ENCODE measurements at places on chromosomes 7 and 10.

GRCh38 chr7:18257711-18258110, 230.1 kb upstream of the PRPS1L1 start:
- DNase-seq = no peak

GRCh38 chr7:156829669-156830336, 63.2 kb downstream of the LMBR1 start:
- no peak for DNase-seq

GRCh38 chr7:21891291-21891690, 54.4 kb downstream of the CDCA7L start:
- DNase-seq = no peak

- no peak for DNase-seq
Observed at GRCh38 chr7:109449760-109450159, 880.1 kb downstream of the DNAJB9 start.

GRCh38 chr10:92242910-92243671, 47.8 kb downstream of the CPEB3 start:
- peak; percentile 11 for DNase-seq

GRCh38 chr7:71752171-71752935, 620.4 kb downstream of the GALNT17 start:
- peak; percentile 54 for DNase-seq

DNA sequence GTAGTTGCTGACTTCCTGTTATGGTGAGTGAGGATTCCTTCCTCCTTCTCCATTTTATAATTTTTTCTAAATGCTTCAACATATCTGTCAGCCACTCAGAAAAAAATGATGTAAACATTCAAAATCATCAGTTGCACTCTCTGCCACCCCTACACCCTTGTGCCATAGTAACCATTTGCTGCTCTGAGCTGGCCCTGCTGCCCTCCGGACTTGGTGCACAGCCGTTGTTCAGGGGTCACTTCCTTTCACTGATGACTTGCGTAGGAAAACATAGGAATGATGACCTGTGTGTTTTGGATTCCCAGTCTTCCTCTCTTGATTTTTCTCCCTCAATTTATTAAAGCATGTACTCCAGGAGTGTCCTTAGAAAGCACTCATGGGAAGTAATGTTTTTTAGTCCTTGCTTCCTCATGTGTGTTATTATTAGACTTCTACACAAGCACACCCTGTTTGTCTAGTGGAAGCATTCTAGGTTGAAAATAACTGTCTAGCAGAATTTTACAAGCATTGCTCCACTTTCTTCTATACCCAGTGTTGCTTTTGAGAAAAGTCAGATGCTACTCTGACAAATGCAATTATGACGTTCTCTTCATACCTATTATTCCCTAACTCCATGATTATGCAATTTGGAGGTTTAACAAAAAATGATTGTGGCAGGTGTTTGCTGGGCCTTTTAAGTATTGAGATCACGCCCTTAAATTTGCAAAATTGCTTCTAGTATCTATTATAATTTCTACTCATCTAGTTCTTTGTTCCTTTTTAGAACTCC, 62.6 kb upstream of the MTPN start:
- DNase-seq = no peak

- no peak for DNase-seq
Observed at GRCh38 chr10:124569623-124570470, 108.2 kb downstream of the LHPP start.

DNA sequence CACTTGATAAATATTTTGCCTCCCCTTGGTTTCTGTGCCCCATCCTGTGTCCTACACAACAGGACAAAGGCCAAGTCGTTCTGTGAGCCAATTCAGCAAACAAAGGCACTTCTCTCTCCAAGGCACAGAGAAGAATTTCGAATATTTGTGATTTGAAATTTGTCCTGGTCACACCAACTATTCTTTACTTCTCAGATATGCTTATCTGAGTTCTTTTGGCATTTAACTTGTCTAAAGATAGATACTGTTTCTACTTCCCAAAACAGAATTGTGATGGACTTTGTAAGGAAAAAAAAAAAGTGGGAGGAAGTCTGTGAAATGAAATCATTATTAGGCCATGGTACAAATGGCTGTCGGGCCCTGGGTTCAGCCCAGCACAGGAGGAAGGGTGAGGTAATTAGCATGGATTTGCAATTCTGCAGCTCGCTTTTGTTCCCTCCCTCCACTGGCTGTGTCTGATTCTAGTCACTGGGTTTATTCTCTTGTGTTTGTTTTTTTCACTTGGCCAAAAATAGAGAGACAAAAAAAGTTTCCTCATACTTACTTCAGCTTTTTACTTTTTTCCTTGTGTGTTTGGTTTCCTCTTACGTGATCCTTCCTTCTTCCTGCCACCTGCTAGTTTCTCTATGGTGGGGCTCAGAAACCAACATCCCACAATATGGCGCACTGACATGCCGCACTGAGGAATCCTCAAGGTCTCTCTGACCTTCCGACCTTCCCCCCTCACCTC, 108.2 kb upstream of the MKLN1 start:
- DNase-seq = no peak

DNA sequence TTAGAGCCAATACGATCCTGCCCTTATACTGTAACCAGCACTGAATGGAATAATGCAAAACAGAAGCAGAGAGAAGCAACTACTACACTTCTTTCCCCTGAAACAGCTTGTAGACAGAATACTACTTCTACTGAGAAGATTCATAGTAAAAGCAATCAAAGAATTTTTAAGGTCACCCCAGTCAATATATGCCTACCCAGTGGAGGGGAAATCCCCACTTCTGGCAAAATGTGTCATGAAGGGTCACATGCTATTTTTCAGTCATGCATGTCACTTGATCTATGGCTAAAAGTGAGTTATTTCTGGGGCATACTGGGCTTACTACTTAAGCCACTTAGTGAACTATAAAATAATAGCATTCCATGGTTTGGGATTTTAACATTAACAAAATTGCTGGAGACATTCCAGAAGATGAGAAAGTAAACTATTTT, 25.6 kb downstream of the IRF5 start:
- peak; percentile 79 for DNase-seq

DNA sequence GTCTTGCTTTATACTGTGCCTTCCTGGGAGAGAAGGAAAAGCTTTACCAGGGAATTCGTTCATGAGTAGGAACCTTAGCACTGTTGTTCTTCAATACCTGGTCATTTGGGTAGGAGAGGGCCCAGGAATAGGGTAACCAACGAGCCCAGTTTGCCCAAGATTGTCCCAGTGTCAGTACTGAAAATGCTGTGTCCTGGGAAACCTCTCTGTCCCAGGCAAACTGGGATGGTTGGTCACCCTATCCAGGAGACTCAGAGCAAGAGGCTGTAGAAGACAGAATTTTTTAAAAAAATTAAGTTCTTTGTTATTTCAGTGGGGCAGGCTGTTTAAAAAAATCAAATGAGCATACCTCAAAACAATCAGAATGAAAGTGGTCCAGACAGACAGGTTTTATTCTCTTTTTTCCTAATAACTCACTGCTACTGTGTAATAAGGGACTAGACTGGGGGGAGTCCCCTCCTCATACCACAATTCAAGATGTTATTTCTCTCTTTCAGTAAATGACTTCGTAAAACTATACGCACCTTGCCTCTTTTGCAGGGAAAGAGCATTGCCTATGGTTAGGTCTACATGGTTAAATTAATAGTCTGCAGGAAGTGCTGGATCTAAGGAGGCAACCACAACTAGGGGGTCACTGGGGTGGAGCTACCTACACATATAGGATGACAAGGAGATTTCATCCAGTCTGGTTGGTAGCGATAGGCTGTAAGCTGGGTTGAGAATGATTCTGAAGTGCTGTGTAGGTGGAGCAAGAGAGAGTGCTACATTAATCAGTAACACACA, 41.1 kb upstream of the FAM133B start:
- DNase-seq = peak; percentile 82

DNA sequence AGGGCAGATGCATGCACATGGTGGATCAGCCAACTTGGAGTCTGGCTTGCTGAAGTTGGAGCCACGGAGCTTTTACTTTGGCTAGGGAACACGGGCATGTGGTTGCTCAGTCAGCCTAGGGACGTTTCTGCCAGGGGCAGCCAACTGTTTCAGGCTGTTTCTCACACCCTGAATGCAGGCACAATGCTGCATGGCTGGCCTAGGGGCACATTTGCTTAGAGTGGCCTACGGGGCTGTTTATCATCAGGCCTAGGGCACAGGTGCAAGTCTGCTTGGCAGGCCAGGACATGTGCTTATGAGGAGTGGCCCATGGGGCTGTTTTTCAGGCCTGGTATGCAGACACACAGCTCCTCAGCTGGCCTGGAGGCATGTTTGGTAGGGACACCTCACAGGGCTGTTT, 107.4 kb downstream of the GSAP start:
- DNase-seq = no peak

- DNase-seq = no peak
Observed at GRCh38 chr7:34759477-34760125, 101.6 kb downstream of the NPSR1 start.

- DNase-seq = peak; percentile 24
Observed at GRCh38 chr7:151087245-151088018, 1.2 kb downstream of the AGAP3 start.

- no peak for DNase-seq
Observed at GRCh38 chr7:135088566-135088965, 59.3 kb upstream of the TMEM140 start.

GRCh38 chr7:154383045-154383444, 330.8 kb downstream of the DPP6 start:
- DNase-seq = no peak

DNA sequence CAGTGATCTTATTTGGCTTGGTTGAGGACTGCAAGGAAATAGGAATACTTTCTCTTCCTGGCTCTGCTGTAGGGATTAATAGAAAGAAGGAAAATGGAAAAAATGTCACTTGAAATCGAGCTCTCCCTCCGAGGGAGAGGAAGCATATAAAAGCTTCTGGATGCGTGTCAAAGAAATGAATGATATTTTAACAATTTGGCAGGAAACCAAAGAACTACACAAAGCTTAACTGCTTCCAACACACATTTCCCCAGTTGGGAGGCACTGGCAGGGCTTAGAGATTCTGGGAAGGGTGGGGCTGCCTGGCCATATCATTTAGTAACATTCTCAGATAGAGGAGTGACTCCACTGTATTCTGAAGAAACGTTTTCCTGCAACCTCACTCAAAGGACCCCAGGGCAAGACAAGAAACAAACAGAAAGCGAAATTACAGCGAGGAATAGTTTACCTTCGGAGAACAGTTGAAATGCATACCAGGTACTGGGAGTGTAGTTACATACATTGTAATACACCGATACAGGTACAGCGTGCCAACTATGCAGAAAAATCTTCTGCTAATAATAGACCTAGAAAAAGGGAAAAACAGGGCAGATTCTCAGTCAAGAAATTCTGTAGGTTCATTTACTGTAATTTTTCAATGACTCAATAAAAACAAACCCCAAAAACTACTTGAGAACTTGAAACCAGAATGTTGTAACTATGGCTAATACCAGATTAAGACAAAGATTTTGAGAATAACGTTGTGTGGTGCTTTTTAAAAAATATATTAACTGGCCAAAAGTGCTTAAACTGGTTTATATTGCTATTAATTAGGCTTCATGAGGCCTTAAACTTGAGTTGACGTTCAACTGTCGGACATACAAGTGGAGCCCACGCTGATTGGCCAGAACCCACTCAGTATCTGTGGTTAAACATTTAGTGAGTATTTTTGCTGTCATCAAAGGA, 75.7 kb upstream of the ASAH2 start:
- no peak for DNase-seq

GRCh38 chr7:41065663-41066062, 637.2 kb downstream of the INHBA start:
- no peak for DNase-seq

DNA sequence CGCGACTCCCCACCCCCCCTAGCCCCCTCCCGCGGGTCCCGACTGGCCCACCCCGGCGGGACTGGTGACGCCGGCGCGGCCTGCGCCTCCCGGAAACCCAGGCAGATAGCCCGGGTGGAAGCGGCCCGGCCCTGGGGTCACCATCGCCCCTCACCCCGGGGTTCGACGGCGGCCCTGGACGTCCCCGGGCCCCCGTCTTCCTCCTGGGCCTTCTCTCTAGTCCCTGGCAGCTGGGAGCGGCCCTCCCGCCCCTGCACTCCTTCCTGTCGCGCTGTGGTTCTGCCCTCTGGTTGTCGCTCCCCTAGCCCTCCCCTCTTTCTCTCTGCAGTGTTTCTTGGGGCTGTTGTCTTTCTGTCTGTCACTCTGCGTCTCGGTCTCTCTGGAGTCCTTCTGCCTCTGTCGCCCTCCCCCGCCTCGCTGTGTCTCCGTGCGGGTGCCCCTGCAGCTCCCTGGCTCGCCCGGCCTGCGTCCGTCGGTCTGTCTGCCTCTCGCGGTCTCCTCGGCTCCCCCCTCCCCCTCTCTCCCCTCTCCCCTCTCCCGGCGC, 90.5 kb upstream of the PAX2 start:
- DNase-seq = no peak

- no peak for DNase-seq
Observed at GRCh38 chr10:90417029-90417428, 440.8 kb downstream of the HTR7 start.

DNA sequence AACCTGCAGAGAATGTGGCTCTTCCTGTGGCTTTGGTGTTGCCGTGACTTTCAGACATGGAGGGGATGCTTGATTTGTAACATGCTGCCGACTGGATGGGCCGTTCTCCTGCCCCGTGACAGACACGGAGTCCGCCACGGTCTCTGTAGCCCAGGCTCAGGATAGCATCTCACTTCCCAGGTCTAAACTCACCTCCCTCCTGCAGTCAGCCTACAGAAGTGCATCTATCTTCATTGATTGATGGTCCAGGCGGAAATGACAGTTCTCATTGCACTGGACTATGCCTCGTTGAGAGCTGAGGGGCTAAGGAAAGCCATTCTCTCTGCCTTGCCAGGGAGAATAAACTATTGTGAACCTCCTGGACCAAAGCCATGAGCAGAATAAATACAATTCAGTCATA, 77.5 kb downstream of the CHN2 start:
- DNase-seq = no peak

- peak; percentile 35 for DNase-seq
Observed at GRCh38 chr7:22117222-22117621, 171.5 kb upstream of the CDCA7L start.

GRCh38 chr7:110386913-110387312, 704.0 kb upstream of the LRRN3 start:
- no peak for DNase-seq

Data from activated CD4-positive, alpha-beta T cell treated with anti-CD3 and anti-CD28 coated beads, Interleukin-2, Interleukin-4, amounts not matched to agents 100 ng/mL and 50 ng/mL, durations not matched to agents 16 hours and 8 hours (primary cell).